ENCODE measurements at places on chromosomes 1 and 21. TPM values are rescaled to one million over a fixed set of nuclear protein-coding genes. Genes with fewer than 3 reads are reported as not detected.

The CYYR1 gene
- total RNA-seq, result 27.6 TPM

The LCE6A gene
- total RNA-seq, result not detected

The LINGO4 gene
- 0.31 TPM for total RNA-seq

The APCS gene
- total RNA-seq, result not detected

The TUT4 gene
- total RNA-seq, result 69.3 TPM

The ARHGEF10L gene
- 166 TPM for total RNA-seq

The AQP10 gene
- total RNA-seq, result not detected

The CDC20 gene
- 2.0 TPM for total RNA-seq

The LPAR3 gene
- 20.8 TPM for total RNA-seq

The SLFNL1 gene
- total RNA-seq, result 0.68 TPM

Data from ureter (tissue), 1 donor.